ENCODE measurements at places on chromosomes 7 and 10.

DNA sequence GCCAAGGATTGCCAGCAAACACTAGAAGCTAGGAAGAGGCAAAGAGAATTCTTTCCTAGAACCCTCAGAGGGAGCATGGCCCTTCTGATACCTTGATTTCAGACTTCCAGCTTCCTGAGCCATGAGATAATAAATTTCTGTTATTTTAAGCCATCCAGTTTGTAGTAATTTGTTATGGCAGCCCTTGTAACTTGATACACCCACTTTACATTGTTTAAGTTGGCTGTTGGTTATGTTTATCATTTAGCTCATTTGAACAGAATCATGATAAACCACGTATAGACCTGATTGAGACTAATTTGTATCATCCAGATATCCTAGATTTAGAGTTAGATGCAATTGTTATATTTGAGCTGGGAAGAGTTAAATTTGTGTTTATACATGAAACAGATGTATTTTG is 9.4 kb upstream of the TES start:
- no peak for DNase-seq

GRCh38 chr10:62790019-62790555 is 14.4 kb upstream of the ADO start:
- DNase-seq = no peak

GRCh38 chr10:97463363-97464132 is 17.6 kb downstream of the ZDHHC16 start:
- DNase-seq = no peak

- no peak for DNase-seq
Observed at GRCh38 chr10:70779511-70780369, 5.4 kb downstream of the TBATA start.

DNA sequence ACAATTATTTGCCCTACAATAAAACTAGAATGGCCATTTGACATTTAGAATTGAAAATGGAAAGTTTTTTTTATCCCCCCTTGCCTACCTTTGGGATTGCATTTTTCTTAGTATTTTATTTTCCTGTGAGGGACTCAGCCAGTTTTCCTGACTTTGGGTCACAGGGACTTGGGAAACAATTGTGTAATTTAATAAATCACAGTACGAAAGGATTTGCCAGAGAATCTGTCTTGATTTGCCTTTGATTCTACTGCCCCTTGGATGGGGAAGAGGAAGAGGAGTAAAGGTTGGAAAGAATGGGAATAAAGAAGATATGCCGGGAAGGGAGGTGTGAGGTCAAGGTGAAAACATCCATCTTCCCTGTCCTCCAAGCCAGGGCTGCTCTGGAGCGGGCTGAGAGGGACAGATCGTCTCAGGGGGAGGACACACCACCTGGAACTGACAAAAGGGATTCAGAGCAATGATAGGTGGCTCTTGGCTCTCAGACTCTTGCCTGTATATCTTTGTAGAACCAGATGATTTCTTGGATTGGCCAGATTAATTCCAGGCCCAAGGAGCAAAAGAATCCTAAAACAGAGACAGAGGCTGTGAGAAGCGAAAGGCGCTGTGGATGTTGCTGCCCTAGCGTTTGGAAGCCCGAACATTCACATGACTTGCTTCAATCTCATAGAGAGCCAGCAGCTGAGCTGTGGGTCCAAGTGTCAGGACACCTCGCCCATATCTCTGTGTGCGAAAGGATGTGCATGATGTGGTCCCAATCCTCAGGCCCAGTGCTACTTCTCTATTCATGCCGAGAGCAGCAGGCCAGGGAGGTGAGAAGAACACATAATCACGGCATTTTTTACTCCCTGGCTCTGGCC is 50.3 kb upstream of the ZEB1 start:
- no peak for DNase-seq

DNA sequence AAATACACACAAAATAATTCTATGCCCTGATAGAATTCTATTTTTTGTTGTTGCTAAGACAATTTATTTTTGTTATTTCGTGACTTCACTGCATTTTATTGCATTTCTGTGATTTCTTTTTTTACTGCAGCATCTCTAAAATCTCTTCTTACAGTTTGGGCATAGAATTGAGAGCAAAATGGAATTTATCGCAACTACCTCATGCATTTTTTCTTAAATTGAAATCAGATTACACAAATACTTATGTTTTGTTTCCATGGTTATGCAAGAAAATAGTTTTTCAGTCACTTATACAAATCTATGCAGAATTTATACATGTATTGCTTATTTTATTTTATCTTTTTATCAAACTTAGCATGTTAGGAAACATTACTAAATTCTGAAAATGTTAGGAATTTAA is 781.8 kb upstream of the LRRTM3 start:
- DNase-seq = no peak

DNA sequence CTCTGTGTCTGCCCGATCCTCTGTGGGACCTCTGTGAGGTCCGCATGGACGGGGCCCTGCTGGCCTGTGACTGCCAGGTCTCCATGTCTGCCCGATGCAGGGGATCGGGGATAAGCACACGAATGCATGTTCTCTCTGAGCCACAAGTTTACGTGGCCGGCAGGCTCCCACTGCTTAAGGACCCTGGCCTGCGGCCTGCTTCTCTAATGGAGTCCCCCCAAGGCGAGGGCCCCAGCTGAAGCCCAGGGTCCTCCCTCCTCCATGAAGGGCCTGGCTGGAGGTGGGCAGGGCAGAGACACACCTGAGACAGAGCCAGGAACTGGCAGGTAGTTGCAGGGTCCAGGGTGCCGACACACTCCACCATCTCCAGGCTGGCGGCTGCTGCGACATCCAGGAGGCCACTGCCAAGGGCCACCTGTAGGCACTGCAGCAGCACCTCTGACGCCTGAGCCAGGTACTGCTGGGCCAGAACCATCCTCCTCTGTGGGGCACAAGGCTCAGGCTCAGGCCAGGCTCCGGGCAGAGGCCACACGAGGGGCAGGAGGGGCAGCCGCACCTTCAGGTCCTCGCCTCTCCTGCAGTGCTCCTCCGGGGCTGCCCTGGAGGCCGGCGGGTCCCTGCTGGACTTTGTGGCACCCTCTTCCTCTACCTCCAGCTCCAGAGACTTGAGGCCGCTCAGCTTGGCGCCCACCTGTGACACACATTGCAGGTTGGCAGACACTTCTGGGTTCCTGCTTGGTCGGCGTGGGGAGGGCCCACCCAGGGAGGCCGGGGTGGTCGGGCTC is 60.9 kb upstream of the NKX6-2 start:
- no peak for DNase-seq

GRCh38 chr10:12042409-12042796 is 206 bp downstream of the UPF2 start:
- peak; percentile 31 for DNase-seq
